ENCODE measurements at places on chromosomes 13 and 19. TPM values are rescaled to one million over a fixed set of nuclear protein-coding genes. Genes with fewer than 3 reads are reported as not detected.

ZNF136 gene
- total RNA-seq: 7.1 TPM

NANOS3 gene
- total RNA-seq: not detected

CFAP97D2 gene
- total RNA-seq: not detected

DCAF15 gene
- 4.5 TPM for total RNA-seq

GDF15 gene
- 150 TPM for total RNA-seq

PSG7 gene
- not detected for total RNA-seq

ZNF99 gene
- not detected for total RNA-seq

PEX11G gene
- total RNA-seq: 1.5 TPM

PSG1 gene
- total RNA-seq: not detected
